ENCODE measurements at places on chromosomes 7 and 10. TPM values are rescaled to one million over a fixed set of nuclear protein-coding genes. Genes with fewer than 3 reads are reported as not detected.

DNA sequence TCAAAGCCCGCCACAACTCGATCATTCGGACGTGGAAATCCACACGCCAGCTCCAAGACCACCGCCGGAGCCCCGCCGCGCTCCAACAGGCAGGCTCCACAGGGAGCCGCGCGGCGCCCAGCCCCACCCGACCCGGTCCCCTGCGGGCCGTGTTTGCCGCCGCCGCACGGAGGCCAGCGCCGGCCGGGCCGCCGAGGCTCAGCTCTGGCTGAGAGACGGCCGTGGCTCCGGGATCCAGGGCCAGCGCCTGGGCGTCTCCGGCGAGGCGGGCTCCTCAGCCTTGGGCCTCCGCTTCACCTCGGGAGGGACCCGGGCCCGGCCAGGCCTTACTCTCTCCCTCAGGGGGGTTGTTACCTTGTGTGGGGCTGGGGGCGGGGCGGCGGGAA, 333 bp downstream of the SMNDC1 start:
- no peak for DNase-seq

HACD1 gene
- 22.1 TPM for total RNA-seq

DNA sequence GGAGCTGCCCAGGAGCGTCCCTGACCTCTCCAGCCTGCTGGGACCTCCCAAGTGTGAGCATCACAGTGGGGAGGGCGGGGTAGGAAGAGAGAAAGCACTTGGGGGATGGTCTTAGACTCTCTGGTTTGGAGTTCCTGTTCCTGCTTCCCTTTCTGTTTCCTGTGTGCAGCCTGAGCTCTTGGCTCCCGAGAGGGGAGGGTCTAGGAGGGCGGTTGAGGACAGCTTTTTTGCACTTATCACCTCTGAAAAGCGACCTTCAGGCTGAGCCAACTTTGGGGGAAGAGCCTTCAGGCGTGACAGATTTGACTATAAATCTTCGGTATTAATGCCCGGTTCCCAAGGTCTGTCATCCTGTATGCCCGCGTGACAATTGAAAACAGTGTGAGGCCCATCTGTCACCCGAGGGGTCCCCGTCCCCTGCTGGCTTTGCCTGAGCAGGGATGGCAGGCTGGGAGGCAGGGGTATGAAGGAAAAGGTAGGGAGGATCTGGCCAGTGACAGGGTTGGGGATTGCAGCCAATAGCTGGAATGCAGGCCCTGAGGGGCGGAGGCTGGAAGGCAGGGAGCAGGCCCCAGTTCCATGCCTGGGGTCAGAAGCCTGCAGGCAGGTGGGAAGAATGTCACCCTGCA, 78.6 kb downstream of the CDH23 start:
- no peak for DNase-seq

DNA sequence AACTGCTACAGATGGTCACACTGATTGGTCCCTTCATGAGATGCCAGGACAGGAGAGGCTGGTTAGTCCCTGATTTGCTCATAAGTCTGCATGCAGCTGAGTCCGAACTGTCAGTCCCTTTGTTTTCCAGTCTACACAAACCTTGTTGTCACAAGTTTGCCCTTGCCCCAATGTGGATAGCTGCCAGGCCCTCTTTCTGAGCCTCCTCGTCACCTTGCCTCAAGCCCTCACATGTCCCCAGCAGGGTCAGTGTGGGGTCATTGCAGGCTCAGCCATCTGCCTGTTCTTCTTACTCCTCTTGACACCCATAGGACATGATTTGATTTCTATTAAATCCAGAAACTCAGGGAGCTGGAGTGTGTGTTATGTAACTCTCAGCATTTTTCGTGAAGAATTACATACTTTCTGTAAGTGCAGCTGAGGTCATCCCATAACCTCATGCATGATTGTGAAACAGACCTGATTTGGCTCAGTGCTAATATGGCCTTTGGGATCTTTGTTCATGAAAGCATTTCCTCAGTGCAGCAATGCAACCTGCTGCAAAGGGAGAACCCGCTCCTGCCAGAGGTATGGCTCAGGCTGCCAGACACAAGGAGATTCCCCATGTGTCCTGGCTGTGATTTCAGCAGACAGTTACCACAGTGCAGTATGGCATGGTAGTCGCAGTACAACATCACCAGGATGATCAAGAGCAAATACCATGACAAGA, 70.0 kb upstream of the ZMIZ2 start:
- DNase-seq, result peak; percentile 67

SHTN1 gene
- total RNA-seq, result 21.5 TPM

DNA sequence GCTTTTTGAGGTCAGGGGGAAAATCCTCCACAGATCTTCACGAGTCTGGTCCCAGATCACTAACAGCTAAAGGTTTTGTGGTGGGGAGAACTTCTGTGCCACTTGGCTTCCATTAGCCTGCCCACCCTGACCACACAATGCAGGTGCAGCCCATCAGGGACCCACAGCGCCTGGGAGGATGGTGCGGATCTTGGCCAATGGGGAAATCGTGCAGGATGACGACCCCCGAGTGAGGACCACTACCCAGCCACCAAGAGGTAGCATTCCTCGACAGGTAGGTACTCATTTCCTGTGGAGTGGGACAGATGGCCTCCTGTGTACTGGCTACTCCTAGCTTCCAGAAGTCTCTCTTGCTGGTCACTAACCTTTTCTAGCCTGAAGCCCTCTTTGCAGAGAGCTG, 1.5 kb downstream of the FAM241B start:
- DNase-seq, result no peak

DNA sequence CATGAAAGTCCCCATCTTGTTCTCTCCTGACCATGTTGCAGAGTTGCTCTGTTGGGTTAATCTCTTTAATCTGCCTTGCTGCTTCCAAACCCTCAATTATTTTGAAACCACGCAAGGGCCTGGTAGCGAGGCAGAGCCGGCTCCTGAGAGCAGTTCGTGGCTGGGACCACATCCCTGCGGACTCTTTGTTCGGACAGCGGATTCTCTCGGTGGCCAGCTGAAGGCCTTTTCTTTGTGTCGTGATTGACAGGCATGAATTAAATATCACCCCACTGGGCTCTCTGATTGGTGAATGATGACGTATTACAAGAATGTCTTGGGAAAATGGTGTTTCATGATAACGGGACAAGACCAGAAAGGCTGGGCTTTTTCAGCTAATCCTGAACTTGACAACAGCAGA, 66.9 kb upstream of the ARHGAP21 start:
- no peak for DNase-seq

DNA sequence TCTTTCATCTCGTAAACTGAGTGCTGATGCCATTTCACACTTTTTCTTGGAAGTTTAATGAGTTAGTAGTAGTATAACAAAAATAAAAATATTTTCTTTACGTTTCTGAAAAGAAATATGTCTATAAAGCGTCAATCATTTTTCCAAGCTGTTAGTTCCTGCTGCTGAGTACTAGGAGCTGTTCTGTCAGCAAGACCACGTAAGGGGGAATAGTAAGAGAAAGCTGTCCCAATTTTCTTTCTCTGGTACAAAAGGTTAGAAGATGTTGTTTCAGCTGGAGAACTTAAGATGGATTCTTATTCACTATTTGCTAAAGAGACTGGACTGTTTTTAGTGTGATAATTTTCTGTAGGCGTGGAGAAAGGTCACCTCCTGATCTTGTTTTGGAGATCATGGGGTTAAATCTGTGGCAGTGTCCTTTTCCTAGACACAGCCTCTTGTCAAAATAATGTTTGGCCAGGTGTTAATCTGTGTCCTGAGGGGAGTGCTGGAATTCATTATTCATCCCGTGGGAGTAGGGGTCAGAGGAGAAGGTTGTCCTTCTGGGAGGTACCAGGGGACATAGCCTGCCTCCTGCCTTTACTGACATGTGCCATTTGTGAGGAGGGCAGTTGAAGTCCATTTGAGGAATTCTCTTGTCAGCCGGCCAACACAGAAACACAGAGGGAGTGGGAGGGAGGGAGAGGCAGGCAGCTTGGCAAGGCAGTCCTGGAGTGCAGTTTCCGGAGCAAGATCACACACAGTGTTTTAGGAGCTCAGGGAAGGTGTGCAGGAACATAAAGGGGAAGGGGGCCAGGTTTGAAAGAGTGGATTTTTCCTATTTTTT, 368.7 kb downstream of the AUTS2 start:
- DNase-seq, result no peak

DNA sequence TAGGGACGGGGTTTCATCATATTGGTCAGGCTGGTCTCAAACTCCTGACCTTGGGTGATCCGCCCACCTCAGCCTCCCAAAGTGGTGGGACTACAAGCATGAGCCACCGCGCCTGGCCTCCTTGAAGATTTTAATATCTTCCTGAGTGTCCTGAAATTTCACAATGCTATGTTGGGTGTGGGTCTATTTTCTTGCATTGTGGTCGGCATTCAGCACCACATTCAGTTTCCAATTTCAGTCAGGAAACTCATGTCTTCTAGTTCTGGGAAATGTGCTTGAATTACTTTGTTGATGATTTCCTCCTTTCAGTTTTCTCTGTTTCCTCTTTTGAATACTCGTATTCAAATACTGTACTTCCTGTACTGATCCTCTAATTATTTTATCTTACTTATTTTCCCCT, 49.3 kb upstream of the IL6 start:
- no peak for DNase-seq

PNLIPRP3 gene
- 13.4 TPM for total RNA-seq

GRCh38 chr7:23247603-23248335, 1.2 kb downstream of the GPNMB start:
- no peak for DNase-seq

ADRB1 gene
- total RNA-seq, result 0.41 TPM

HOGA1 gene
- 0.56 TPM for total RNA-seq

GRCh38 chr10:49745756-49746155, 16.4 kb downstream of the OGDHL start:
- no peak for DNase-seq

- DNase-seq, result no peak
Measured at GRCh38 chr10:52121688-52122087, 192.4 kb upstream of the DKK1 start.

DNA sequence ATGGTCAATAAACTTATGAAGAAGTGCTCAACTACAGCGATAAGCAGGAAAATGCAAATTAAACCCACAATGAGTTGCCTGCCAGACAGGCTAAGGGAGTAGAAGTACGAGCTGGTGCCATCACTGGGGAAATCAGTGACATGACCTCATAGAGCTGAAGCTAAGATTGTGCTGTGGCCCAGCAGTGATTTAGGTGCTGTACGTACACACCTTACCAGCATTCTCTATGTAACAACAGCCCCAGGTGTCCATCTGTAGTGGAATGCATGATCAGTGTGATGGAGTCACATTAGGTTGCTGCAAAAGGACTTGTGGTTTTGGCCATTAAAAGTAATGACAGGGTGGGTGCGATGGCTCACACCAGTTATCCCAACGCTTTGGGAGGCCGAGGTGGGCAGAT, 5.7 kb upstream of the TECPR1 start:
- no peak for DNase-seq

GRCh38 chr10:31099664-31100063, 68.0 kb upstream of the ZNF438 start:
- peak; percentile 94 for DNase-seq

GRCh38 chr10:80171248-80171660, 34.1 kb downstream of the ANXA11 start:
- DNase-seq, result peak; percentile 61

DNA sequence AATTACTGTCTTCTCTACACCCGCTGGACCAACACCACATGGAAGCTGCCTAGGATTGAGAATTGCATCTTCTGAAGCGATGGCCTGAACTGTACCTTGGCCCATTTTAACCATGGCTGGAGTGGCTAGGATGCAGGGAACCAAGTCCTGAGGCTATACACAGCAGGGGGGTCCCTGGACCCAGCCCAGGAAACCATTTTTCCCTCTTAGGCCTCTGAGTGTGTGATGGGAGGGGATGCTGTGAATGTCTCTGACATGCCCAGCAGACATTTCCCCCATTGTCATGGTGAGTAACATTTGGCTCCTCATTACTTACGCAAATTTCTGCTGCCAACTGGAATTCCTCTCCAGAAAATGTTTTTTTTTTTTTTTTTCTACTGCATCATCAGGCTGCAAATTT, 822.7 kb downstream of the PCDH15 start:
- DNase-seq, result no peak

DNA sequence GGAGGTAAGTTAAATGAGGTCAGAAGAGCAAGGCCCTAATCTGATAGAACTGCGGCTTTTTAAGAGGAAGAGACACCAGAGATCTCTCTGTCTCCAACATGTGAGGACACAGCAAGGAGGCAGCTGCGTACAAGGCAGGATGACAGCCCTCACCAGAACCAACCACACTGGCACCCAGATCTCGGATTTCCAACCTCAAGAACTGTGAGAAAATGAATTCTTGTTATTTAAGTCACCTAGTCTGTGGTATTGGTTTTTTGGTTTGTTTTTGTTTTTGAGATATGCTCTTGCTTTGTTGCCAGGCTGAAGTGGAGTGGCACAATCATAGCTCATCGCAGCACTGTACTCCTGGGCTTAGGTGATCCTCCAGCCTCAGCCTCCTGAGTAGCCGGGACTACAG, 127.2 kb downstream of the DLG5 start:
- no peak for DNase-seq

DNA sequence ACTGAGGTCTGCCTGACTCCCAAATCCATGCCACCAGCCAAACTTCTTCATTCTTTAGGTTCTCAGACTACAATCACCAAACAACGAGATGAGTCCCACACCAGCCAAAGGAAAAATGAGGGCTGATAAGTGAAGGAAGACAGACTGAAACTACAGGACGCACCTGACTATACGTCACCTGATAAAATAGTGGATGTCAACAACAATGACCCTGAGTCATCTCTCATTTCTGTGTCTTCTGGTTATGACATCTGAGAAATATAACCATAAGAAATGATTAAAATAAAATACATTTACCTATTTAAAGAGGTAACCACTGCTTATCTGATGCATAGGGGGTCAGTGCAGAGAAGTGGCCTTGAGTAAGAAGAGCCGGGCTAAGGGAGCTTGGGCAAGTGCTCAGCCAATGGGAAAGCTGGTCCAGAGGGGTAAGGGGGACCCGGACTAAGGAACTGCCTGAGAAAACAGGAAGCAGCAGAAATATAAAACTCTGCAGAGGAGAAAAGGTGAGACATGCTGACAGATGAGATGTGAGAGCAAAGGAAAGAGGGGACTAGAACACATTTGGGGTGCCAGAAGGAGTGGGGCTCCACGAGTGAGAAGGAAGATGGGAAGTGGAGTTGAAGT, 51.8 kb downstream of the HIPK2 start:
- DNase-seq, result no peak

TEX47 gene
- total RNA-seq, result not detected

VIPR2 gene
- not detected for total RNA-seq

- DNase-seq, result peak; percentile 22
Measured at GRCh38 chr7:44461387-44461786, 29.1 kb downstream of the NUDCD3 start.

GPNMB gene
- 15.1 TPM for total RNA-seq

EBLN1 gene
- not detected for total RNA-seq
